ENCODE measurements at places on chromosomes 6 and 20.

DNA sequence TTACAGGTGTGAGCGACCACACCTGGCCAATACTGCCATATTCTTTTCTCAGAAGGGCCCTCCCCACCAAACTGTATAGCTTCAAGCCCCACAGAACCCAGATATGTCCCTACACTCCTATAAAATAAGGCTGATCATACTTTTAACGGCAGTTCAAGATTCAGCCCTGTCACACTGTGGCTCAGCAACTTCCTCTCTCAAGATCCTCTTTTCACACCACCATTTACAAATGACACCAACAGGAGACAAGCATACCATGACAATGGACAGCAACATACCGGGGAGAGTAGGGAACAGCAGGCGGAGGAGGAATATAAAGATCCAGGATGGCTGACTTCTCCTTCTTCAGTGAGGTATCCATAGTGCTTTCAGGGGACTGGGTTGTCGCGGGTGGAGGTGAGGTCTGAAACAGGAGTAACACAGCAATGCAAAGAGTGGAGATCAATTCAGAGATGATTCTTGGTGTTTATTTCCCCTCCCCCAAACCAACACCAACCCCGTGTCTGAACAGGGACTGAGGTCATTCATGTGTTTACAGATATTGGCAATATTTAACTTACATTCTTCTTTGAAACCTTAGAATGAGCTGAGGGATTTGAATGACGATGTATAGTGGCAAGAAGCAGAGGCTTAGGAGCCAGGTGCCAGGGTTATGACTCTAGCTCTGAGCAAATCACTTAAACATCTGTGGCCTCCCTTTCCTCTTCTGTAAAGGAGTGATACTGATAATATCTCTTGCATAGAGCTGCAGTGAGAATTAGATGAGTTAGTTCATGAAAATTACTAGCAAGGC is 57.6 kb upstream of the IPCEF1 start:
- peak; percentile 29 for DNase-seq

GRCh38 chr6:90709431-90709996 is 122.6 kb upstream of the MAP3K7 start:
- no peak for DNase-seq

GRCh38 chr6:136790411-136791295 is 1.6 kb downstream of the MAP3K5 start:
- no peak for DNase-seq

GRCh38 chr6:107348224-107348623 is 111.1 kb downstream of the PDSS2 start:
- DNase-seq, result no peak

DNA sequence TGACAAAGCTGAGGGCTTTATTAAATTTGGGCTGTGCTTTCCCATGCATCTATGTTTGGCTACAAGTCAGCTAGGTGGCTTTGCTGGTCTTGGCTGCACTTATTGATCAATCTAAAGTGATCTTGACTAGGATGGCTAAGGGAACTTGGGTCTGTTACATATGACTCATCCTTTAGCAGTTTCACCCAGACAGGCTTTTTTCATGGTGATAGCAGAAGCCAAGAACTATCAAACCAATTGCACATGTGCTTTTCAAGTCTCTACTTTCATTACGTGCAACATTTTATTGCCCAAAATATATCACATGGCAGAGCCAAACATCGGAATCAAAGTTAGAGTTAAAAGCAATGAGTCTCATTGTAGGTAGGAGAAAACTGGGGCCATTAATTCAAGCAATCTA is 626.3 kb downstream of the TENT5A start:
- no peak for DNase-seq

GRCh38 chr6:11586536-11586935 is 49.0 kb downstream of the TMEM170B start:
- no peak for DNase-seq

DNA sequence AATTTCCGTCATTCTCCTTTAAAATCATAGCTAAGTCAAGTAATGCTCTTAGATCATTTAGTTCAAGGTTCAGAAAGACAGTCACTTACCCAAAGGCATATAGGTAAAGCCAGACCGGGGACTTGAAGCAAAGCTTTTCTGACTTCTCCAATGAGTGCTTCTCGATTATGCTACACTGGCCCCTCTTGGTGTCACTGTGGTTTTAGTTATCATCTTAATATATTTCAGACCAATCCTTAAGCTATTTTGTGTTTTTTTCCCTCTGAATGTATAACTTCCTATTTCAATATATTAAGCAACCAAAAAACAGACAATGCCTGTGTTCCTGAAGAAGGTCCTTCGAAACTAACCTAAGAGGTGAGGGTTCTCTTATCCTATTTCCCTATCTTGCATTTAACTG is 3.9 kb downstream of the PRDM1 start:
- DNase-seq, result no peak

GRCh38 chr20:49482621-49483017 is at the start of gene KCNB1:
Gene KCNB1, minus strand, starts transcription at chr20:49482668. Its CDS starts 188 bp downstream, at chr20:49482480.
- peak; percentile 89 for DNase-seq

GRCh38 chr6:117776441-117776840 is 101.2 kb downstream of the NUS1 start:
- DNase-seq, result no peak

DNA sequence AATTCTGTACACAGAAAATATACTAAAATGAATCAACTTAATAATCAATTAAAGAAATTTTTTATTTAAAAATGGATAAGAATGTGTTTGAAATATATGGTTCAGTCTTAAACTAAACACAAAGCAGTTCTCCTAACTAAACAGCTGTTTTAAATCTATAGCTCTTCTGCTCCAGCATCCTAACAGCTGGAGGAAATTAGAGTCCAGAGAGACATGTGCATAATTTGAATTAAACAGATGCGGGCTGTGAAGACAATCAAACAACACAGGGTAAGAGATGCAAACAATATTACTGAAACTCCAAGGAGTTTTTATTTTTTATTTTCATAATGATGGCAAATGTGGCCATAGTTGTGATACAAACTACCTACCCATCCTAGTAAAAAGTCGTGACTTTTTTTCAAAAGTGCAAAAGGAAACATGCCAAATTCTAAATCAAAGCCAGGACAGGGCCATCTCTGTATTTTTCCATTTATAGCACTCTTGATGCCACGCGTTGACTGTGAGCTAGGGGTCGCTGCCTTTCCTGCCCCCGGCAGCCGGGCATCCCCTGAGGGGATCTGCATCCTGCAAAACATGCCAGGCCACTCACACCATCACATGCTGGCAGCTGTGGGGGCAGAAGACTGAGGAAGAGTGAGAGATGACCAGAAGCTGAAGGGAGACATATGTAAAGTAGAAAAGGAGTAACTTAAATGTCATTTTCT is 310.6 kb downstream of the PRKN start:
- DNase-seq, result no peak

GRCh38 chr6:140599916-140600315 is 1225.5 kb upstream of the CITED2 start:
- DNase-seq, result no peak

DNA sequence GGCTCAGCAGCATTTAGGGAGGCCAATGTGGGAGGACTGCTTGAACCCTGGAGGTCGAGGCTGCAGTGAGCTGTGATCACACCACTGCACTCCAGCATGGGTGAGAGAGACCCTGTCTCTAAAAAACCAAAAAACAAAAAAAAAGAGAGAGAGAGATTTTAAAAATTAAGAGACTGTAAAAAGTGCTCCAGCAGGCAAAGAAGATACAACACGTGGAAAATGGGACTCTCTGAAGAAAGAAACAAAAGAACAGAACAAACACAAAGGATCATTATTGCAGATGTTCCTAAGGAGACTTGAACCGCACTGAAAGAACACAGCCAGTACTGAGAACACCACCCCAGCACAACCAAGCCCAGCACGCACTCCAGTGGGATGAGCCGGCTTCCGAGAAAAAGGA is 74.2 kb downstream of the TAF4 start:
- no peak for DNase-seq

GRCh38 chr6:158839796-158840195 is 20.6 kb upstream of the EZR start:
- DNase-seq, result no peak

DNA sequence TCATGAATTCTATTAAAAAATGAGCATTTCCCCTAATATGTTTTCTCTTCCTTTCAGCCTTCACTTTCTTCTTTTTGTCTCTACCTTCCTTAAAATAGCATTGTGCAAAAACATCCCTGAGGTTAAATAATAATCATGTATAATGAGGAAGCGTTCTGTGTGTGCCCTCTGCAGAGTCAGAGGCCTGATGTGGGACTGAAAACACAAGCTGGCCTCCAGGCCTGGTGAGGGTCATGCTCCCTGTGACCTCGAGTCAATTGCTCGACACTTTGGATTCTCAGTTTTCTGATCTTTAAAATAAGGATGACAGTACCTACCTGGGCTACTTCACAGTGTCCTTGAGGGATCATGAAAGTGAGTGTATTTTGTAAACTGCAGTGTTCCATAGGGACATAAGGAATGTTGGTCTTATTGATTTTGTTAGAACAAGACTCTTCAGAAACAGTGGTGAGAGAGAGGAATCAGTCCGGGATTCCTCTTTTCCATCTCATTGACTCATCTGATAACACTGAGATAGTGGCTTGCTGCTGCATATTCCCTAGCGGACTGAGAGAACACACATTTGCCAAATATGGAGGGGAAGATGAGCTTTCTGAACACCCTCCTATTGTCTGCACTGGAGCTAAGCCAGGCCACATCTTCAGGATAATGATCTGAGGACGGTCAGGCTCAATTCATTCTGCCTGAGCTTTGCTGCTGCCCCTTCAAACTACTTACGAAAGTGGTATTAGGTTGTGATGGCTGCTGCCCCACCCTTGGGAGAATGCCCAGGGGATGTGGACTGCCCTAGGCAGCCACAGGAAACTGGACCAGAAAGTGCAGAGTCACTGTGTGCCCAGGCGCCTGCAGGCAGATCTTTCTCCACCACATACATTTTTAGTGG is 39.6 kb upstream of the PDE7B start:
- no peak for DNase-seq

DNA sequence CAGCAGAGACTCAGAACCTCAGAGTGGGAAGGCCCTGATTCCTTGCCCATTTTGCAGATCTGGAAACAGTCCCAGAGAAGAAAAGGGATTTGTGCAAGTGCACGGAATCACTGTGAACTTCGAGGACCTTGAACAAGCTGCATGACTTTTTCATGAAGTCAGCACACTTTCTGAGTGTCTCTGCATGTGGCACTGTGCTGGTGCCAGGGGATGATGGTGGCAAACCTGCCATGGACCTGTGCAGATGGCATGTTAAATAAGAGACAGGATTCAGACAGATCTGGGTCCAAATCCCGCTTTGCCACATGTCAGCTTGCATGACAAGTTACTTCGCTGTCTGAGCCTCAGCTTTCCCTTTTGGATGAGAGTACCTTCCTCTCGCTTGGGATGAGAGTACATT is 26.8 kb downstream of the ZNF831 start:
- DNase-seq, result no peak

DNA sequence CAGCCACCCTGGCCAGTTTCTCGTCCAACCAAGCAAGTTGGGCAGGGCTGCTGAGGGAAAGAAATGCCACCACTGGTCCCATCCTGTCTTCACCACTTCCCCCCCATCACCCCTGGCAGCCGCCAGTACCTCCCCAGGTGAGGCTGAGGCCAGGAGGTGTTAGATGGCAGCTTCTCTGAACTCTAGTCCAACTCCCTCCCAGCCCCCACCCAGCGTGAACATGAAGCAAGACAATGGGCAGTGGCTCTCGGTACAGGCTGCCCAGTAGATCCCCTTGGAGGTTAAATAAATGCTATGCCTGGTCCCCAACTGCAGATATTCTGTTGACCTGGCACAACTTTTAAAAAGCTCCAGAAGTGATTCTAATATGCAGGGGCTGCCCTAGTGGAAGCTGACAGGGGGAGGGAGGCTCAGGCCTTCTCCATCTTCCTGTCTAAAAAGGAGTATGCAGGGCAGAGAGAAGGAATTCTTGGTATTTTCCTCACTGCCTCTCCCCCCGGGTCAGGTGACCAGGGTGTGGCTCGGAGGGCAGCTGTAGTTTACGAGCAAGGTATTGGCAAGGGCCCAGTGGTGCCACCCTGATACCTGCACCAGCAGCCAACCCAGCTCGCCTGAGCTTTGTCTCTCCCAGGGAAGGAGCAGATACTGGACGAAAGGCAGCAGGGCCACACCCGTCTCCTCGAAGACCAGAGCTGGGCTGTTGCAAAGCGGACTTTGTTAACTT is 25.7 kb downstream of the KCNK5 start:
- peak; percentile 38 for DNase-seq

DNA sequence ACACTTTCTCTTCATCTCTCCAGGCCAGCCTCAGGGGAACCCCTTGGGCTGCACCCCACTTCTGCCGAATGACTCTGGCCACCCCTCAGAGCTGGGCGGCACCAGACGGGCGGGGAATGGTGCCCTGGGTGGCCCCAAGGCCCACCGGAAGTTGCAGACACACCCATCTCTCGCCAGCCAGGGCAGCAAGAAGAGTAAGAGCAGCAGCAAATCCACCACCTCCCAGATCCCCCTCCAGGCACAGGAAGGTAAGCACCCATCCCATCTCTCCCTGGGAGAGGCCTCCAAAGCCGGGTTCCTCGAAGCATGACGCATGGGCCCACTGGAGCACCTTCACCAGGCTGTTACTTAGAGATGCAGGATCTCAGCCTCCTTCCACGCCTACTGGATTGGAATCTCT is 11.3 kb downstream of the MDFI start:
- no peak for DNase-seq

- no peak for DNase-seq
Observed at GRCh38 chr20:16596991-16597390, 23.7 kb upstream of the KIF16B start.

GRCh38 chr6:149044528-149044927 is 273.0 kb upstream of the TAB2 start:
- DNase-seq, result no peak

DNA sequence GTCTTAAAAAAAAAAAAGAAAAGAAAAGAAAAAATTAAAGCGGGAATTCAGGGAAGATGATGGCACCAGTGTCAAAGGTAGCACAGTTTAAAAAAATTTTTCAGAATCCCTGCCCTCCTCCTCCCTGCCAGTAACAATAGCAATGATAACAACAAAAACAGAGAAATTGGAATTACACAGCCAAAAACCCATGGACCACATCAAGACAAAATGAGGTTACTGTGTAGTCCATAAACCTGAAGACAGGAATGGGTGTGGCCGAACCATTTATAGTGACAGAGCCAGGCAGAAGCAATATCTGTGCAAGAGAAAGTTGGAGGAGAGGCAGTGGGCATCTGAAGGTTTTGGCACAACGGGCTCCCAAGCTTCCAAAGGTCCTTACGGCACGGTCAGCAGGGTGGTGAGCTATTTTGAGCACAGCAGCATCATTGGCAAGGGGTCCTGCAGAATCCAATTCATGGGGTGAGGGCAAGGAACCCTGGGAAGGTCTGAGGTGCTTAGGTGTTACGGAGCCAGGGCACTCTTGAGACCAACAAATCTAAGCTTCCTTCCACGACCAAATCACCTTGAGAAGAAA is 202.3 kb downstream of the GMPR start:
- no peak for DNase-seq

DNA sequence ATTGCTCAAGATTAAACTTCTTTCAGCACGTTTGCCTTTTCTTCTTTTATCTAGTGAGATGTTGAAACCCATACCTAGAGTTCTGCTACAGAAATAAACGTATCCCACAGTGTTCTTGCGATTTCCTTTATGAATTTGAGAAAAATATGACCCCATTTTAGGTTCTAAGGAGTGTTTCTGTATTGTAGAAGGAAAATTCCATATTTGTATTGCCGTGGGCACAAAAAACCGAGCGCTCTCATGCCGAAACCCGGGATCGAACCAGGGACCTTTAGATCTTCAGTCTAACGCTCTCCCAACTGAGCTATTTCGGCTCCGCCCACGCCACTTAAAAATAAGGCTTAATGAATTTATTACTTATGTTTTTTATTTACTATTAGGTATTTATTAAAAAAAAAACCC is 23.7 kb downstream of the ZNF311 start:
- no peak for DNase-seq

Measured in HuH-7.5 (cell line).